NCI-H1436 treated with DMSO at 0.1 percent for 48 hours (cell line): ENCODE measurements at places on chromosomes 12 and 14.

DNA sequence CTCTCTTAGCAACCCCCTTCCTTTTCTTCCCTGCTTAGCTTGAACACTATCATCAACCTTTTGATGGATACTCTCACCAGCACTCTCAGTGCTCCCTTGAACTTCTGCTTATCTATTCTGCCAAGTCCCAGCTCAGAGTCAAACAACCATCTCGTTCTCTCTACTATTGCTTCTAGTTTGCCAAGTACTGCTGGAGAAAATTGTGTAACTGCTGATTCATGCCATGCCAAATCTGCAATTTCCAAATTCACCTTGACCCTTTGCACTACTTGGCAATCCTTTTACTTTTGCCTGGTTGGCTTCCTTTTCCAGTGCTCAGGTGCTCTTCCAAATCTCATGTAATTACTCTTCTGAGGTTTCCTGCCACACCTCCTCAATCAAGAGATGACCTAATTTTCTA, 2.8 kb upstream of the CCDC196 start:
- no peak for DNase-seq

DNA sequence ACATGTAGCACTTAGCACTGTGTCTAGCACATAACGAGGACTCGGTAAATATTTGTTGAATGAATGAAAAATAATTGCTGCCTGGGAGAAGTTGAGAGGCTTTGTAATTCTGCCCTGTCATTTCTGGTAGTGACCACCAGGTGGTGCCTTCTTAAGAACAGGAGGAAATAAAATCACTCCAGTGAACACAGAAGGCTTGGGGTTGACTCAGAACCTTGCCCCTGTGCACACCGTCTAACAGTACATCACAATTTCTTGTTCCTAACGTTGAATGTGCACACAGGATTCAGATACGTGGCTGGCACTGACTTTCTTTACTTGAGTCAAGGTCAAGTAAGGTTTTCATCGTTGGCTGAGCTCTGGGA, 91.8 kb downstream of the RGS6 start:
- DNase-seq, result no peak

DNA sequence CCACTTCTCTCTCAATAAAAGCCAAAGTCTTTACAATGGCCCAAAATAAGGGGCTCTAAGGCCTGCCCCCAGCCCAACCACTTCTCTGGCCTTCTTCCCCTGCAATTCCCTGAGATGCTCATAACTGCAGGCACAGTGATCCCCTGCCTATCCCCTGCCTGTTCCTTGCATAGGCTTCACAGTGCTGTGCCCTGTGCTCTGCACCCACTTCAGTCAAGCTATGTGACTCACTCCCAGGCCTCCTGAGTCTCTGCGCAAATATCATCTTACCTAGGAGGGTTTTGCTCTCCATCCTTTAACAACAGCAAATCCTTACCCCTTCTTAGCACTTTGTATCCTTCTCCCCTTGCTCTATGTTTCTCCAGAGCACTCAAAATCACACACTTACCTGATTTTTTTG, 242.2 kb downstream of the MSRB3 start:
- no peak for DNase-seq

DNA sequence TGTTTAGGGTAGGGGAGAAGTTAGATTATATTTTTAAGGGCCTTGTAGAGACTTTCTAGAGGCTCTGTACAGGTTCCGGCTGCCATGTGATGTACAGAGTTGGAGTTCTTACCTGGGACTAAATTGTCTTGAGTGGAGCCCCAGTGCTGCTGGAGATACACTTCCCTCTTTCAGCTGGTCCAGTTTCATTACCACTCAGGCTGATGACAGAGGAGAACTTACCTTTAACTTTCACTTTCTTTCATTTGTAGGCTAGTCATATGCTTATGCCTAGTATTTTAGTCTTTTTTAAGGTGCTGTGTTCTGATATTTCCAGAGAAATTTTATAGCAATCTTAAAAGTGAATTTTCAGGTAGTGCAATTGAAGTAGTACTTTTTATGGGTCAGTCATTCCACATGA, 117.3 kb downstream of the ERC1 start:
- no peak for DNase-seq

GRCh38 chr14:99134516-99135046, 137.4 kb downstream of the BCL11B start:
- no peak for DNase-seq

DNA sequence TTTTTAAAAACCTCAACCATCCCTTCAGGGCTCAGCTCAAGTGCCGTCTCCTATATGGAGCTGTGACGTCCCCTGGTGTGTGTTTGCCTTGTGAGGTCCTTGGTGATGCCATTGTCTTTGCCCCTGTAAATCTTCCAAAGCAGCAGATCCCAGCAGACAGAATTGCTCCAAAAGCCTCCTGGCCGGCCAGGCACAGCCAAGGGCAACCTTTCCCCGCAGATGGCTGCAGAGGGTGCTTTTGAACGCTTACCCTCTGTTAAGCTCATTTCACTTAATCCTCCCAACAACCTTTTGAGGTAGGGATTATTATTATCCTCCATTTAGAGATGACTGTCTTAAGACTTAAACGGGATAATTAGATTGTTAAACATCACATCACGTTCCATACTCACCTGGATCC, 51.4 kb downstream of the RFX4 start:
- no peak for DNase-seq

DNA sequence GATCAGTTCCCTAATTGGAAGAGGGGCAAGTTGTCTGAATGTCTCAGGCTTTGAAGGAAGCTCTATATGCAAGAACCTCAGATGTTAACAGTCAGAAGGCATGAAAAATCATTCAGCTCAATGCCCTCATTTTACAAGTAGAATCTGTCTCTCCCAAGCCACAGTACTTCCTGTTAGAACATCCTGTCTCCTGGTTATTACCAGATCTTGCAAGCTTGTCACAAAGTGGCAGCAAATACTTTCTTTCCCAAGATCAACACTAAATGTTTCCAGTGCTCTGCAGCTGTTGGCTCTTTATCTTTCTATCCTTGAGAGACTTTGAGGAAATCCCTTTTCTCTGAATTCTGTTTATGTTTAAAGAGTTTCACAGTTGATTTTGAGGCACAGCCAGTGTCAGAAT, 235.5 kb downstream of the AKAP6 start:
- no peak for DNase-seq

- no peak for DNase-seq
Observed at GRCh38 chr12:127767656-127768055, 499.3 kb upstream of the TMEM132C start.

DNA sequence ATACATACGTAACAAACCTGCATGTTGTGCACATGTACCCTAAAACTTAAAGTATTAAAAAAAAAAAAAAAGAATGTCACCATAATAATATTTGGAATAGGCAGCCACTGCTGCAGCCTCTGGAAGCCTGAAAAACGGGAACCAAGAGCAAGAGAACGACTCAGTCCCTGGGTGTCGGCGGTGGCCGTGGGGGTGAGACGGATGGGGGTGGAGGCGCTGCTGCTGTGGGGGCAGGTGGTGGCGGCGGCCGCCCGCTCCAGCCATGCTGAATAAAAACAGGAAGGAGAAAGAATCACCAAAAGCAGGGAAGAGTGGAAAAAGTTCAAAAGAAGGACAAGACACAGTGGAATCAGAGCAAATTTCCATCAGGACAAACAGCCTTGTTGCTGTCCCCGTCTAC, 46.9 kb downstream of the ZFYVE21 start:
- DNase-seq, result no peak

DNA sequence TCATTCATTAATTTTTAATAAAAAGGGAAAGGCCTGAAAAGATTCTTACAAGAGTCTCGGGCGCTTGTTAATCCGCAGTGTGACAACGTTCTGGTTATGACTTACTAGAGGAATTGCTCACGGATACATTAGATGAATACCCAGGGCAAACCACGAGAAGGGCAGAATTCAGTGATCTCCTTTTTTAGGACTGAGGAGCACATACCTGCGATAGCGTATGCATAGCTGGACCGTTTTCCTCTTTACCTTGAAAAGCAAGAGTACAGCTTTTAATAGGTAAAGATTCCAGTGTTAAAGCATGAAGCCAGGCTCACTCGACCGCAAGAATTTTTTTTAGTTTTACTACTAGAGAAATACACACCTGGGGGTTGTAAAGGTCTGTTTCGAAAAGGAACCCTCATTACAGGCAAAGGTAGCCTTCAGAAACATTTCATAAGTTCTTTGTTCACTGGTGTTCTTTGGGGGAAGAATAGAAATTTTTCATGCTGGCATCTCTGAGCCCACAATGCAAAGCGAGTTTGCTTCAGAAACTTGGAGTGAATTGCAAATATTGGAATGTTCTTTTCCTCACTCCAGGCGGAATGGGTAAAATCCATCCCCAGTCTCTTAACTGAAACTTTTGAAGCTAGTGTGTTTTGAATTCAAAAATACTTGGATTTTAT, 953 bp downstream of the MAPK1IP1L start:
- DNase-seq, result no peak

DNA sequence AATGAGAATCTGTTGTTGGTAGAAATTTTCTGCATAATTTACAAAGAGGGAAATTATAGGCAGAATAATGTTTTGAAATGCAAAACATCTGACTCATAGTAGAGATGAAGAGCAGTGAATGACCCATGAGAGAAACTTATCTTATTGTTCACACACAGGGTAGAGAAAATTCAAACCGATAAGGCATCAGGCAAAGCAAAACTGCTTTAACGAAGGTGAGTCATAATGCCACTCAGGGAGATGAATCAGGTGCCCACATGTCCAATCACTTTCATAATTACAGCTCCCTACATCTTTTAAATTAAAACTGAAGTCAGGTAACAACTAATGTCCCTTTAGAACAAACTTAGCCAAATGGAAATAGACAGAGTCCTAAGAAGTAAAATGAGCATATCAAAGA, 265.6 kb upstream of the GARIN6 start:
- no peak for DNase-seq

- DNase-seq, result no peak
Observed at GRCh38 chr12:93663006-93663728, 14.0 kb upstream of the CRADD start.

DNA sequence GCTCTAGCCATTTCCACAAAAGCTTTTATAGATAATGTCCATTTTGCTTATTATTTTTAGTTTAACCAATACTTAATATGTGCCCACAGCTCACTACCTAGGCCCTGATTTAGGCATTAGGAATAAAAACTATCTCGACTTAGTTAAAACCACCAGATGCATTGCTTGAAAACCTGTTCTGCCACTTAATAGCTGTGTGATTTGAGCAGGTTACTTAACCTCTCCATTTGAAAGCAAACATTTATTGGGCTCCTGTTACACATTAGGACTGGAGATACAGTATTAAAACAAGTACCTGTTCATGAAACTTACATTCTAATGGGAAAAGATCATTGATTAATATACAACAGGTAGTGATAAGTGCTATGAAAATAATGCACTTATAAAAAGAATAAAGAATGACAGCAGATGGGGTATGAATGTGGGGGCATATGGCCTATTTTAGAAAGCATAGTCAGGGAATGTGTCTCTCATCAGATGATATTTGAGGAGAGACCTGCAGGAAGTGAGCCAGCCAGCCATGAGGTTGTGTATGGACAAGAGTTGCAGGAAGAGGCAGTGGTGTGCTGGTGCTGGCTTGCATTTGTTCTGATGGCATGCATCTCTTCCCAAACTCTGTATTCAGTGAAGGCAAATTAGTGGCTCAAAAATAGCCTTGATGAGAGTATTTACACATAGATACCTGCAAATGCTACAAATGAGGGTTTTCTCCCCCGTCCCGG, 34.3 kb downstream of the NOPCHAP1 start:
- no peak for DNase-seq
